ENCODE measurements at places on chromosomes 12 and 14. TPM values are rescaled to one million over a fixed set of nuclear protein-coding genes. Genes with fewer than 3 reads are reported as not detected.

The PRR13 gene
- 59.5 TPM for total RNA-seq

DNA sequence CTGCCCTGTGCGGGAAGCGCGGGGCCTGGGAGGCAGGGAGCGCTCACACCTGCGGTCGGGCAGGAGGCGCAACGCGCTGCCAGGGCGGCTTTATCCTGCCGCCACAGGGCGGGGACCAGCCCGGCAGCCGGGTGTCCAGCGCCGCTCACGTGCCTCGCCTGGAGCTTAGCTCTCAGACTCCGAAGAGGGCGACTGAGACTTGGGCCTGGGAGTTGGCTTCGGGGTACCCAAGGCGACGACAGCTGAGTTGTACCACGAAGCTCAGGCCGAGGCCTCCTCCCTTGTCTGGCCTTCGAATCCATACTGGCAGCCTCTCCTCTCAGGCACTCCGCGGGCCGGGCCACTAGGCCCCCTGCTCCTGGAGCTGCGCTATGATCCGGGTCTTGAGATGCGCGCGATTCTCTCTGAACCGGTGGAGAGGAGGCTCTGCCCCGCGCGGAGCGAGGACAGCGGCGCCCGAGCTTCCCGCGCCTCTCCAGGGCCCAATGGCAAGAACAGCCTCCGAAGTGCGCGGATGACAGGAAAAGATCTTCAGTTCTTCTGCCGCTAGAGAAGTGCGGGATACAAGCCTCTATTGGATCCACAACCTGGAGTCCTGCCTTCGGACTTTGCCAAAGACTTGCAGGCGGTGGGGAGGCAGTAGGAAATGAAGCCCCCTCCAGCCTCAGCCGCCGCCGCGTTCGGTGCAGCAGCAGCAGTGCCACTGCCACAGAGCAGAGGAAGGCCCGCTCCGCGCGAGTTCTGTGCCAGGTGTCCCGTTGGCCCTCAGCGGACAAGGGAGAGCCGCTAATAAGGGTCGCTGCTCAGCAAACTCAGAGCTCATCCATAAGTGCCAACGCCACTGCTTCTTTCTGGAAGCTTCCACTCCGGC, 6.8 kb downstream of the SIX1 start:
- no peak for DNase-seq

GRCh38 chr12:122992386-122992785, 11.9 kb downstream of the ARL6IP4 start:
- no peak for DNase-seq

DNA sequence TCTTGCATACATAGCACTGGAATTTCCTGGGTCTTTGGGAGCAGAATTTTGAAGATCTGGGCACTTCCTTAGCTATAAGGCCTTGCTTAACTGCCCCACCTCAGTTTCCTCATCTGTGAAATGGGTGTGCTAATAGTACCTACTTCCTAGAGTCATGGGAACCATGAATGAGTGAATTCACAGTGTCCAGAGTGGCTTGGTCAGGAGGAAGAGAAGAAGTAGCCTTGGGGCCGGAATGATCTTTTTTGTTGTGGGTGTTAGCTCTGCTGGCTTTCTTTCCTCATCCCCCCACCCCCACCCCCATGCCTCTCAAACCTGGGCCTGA, 2.4 kb downstream of the SH2B3 start:
- no peak for DNase-seq

DNA sequence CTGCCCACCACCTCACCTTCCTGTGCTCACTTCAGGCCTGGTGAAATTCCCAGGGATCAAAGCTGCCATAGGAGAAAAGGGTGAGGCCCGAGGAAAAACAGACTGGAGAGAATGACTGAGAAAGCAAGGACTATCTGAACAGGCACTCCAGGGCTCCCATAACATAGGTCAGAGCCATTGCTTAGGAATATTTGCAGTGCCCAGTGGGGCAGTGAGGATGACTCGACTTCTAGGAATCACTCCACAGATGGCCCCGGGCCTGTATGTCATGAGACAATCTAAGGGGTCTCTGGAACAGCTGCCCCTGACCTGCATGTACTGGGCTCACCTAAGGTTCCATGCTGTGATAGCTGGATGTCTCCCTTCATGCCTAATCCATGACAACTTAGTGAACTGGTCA, 51.6 kb downstream of the GPHB5 start:
- no peak for DNase-seq

The VRTN gene
- total RNA-seq, result not detected

GRCh38 chr12:56683-57346, 9.8 kb upstream of the IQSEC3 start:
- DNase-seq, result no peak

GRCh38 chr12:11689591-11690186, 40.2 kb downstream of the ETV6 start:
- no peak for DNase-seq

GRCh38 chr12:42945927-42946326, 356.4 kb upstream of the PRICKLE1 start:
- no peak for DNase-seq

The SLC10A1 gene
- not detected for total RNA-seq

DNA sequence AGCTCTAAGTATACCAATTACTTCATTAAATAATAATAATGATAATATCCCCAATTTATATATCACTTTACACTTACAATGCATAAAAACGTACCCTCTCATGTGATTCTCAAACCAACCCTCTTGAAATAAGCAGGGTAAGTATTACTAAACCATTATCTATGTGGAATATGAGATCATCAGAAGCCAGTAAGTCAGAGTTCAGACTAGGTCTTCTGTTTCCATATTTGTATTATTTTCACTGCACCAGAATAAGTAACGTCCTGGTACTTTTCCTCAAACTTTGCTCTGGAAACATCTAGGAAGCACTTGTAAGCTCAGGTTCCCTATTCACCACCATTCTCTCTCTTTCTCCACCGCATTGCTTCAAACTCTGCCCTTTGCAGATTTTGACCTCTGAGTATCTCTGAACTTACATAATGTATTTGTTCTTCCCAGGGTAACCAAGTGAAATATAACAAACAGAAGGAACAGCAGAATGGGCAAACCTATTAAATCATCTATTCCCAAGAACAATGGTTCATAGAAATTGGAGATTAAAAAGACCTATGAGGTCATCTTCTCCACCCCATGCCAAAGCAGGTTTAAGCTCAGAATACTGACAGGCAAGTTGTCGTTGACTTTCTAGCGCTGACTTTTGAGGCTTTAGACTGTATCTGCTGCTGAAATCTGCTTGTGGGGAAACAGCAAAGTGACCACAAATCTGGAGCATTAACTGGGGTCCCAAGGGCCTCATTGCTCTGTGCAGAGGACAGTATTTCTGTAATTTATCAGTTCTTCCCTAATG, 161.3 kb upstream of the FAR2 start:
- DNase-seq, result no peak
